ENCODE measurements at places on chromosomes 1 and 21.
A peak's percentile ranks its signal among the peaks of the same experiment; 100 is the strongest.

GRCh38 chr21:45448810-45449657 lies 44.1 kb downstream of the COL18A1 start:
- no peak for DNase-seq

- DNase-seq = no peak
Measured at GRCh38 chr1:41379738-41380130, 18.5 kb downstream of the FOXO6 start.

GRCh38 chr1:7729761-7730160 lies 41.3 kb upstream of the VAMP3 start:
- DNase-seq = no peak

GRCh38 chr1:114554577-114554976 lies 26.8 kb downstream of the BCAS2 start:
- no peak for DNase-seq

- DNase-seq = no peak
Measured at GRCh38 chr1:50418600-50419109, 4.6 kb downstream of the DMRTA2 start.

GRCh38 chr1:200965111-200965805 lies 58.3 kb downstream of the KIF21B start:
- no peak for DNase-seq

DNA sequence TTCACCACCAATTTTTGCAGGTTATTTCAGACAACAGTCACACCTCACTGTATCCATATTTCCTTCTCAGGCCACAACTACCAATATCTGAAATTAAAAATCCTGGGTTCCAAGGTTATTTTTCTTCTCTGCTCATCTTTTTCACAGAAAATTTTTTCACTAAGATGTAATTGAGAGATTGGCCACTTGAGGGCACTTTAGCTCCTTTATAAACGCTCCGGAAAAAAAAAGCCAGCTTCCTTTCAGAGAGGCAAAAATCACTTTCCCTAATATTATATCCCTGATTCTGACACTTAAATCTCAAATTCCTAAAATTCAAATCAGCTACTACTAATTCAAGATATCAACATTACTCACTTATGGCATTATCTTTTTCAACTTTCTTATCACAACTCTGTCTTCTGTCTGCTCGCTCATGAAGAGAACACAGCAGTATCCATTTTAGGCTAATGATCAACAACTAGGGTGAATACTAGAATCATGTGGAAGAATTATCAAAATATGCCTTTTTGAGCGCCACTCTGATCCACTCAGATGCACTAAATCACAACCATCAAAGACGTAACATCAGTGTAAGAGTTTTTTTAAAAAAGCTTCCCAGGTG lies 101.4 kb upstream of the RGS1 start:
- peak; percentile 42 for DNase-seq

DNA sequence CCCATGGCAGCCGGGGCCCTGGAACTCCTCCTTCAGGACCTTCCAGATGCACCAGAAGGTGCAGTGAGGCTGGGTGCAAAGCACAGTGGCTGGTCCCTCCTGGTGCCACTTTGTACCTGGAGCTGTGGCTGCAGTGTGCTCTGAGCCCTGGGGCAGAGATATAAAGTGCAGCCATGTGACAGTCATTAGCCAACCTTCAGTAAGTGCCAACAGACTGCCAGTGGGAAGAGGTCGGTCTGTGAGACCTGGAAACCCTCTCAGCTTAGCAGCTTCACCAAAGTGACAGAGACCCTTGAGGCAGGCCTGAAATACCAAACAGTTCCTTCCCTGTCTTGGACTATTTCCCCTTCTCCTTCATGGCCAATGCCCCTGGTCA lies 26.7 kb upstream of the NGF start:
- DNase-seq = no peak

DNA sequence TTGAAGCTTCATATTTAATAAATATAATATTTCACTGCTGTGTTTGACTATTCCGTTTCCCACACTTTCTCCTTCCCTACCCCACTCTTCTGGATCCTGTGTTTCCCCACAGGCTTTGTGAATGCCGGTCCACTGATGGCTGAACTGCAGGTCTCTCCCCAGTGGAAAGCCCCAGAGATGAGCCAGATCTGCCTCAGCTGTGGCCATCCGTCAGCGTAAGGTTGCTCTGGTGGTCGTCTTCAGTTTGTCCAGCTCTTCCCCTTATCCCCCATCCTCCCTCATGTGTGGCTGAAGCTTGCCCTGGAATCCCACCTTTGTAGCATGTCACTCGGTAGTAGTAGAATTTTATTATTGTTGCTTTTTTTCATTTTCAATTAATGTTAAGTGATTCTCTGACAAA lies 11.4 kb downstream of the SMAP2 start:
- no peak for DNase-seq

DNA sequence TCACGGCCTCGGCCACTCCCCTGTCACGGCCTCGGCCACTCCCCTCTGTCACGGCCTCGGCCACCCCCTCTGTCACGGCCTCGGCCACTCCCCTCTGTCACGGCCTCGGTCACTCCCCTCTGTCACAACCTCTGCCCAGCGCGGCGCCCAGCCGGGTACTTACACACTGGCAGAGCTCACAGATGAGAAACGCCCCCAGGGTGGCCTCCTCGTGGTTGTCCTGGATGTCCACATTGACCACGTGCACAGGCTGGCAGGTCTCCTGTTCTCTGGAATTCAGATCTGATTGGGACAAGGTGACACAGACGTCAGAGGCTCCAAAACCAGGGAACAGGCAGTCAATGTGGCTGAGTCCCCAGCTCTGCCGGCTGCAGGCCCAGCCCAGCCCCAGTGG lies 3.3 kb upstream of the TMEM240 start:
- DNase-seq = no peak

GRCh38 chr1:24643363-24644099 lies 429 bp downstream of the SRRM1 start:
- DNase-seq = no peak

- DNase-seq = no peak
Measured at GRCh38 chr1:192632641-192633532, 3.1 kb upstream of the RGS13 start.

GRCh38 chr21:41054018-41054578 lies 113.9 kb upstream of the BACE2 start:
- DNase-seq = no peak

- no peak for DNase-seq
Measured at GRCh38 chr1:109621379-109622136, 1.9 kb downstream of the AMPD2 start.

- no peak for DNase-seq
Measured at GRCh38 chr1:28147264-28148094, 29.0 kb downstream of the PTAFR start.

GRCh38 chr1:224897529-224898327 lies 31.7 kb upstream of the DNAH14 start:
- no peak for DNase-seq

DNA sequence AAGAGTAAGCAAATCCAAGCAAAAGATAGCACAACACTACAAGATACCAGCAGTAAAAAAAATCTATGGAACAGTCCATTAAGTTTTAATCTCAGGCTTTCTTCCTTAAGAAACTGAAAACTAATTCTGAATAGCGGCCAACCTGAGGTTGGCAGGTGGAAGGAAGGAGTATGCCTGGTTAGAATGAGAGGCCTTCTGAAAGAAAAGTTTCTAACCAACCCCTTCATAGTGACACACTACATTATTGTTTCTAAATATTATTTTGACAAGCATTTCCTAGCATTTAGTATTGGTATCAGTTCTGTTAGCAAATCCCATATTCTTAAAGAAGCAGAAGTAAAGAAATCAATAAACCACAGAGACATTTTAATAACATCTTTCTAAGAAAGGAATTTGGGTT lies 205.7 kb upstream of the PTBP2 start:
- no peak for DNase-seq

DNA sequence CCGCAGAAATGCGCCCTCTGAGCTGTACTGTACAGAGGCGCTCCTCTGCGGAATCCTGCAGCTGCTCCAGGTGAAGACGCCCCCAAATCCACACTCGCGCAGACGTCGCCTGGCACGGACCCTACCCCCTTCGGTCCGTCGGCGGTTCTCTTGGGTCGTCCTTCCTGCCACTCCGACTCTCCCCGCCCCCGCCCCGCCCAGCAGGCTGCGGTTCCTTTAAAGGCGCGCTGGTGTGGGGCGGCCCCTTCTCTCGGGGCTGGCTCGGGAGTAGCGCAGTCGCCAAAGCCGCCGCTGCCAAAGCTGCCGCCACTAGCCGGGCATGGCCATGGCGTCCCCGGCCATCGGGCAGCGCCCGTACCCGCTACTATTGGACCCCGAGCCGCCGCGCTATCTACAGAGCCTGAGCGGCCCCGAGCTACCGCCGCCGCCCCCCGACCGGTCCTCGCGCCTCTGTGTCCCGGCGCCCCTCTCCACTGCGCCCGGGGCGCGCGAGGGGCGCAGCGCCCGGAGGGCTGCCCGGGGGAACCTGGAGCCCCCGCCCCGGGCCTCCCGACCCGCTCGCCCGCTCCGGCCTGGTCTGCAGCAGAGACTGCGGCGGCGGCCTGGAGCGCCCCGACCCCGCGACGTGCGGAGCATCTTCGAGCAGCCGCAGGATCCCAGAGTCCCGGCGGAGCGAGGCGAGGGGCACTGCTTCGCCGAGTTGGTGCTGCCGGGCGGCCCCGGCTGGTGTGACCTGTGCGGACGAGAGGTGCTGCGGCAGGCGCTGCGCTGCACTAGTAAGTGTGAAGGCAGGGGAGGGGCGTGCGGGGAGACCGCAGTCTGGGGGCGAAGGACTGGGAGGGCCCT lies at the start of gene RASSF5:
RASSF5 (plus strand) TSS at position 248 of the 846 bp plus-strand sequence; CDS start at position 320, 72 bp downstream.
- peak; percentile 78 for DNase-seq

DNA sequence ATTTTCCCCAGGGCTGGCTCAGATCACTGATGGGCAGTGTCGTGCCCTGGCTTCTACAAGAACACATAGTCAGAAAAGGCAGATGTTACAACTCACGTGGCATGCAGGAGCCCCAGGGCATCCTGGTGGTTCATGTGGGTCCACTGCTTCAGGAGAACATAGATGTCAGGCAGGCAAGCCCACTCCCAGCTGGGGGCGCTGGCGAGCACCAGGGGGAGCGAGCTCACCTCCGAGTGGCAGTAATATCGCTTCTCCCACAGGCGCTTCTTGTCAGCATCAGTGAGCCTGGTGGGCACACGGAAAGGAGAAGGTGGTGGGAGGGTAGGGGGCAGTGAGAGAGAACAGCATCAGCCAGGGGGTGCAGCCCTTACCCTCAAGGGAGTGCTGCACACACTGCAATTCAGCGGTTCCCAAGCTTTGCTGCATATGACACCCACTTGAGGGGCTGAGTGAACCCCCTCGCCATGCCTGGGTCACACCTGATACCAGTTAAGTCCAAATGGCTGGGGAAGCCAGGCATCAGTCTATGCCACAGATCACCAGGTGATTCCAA lies 34.3 kb upstream of the PPP1R15B start:
- peak; percentile 40 for DNase-seq

DNA sequence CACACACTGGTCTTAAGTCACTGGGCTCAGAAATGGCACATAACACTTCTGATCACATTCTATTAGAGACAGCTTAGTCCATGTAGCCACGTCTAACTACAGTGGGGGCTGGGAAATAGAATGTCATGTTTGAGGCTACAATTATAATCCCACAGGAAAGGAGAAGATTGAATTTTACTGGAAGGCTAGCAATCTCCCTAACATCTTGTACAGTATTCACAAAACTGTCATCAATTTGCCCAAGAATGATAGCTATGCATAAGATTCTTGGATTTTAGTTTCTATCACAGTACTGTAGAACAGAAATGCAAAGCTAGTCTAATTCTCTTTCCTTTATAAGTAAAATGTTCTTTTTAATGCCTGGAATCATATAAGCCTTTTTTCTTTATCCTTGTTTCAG lies 12.7 kb upstream of the ZMYM6 start:
- DNase-seq = no peak

DNA sequence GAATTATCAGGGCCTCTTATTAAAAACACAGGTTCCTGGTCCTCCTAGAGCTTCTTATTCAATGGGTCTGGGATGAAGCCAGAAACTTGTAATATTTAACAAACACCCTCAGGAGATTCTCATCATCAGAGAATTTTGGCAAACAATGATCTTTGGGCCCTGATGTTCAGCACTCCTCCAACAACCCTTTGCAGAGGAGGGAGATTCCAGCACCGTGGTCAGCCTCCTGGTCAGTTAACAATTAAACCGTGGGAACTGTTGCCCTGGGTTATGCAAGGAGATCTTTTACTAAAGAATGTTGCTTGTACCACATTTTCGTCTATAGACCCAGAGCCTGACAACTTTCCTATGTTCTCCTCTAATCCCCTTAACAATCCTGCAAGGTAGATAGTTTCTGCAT lies 294.4 kb downstream of the PLPP3 start:
- DNase-seq = no peak

DNA sequence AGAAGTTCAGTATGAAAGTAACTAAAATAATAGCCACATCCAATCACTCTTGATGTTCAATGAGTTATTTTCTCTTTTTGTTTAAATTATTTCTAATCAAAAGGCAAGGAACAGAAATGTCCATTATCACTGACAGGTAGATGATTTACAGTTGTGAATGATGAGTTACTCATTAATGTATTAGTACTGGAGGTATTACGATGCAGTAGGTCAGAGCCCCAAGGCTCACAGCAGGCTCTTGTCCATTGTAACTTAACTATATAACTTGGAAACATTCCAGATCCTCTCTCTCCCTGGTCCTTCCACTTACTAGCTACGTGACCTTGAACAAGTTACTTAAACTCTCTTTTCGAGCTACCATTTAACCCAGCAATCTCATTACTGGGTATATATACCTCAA lies 39.5 kb downstream of the CRB1 start:
- DNase-seq = no peak

DNA sequence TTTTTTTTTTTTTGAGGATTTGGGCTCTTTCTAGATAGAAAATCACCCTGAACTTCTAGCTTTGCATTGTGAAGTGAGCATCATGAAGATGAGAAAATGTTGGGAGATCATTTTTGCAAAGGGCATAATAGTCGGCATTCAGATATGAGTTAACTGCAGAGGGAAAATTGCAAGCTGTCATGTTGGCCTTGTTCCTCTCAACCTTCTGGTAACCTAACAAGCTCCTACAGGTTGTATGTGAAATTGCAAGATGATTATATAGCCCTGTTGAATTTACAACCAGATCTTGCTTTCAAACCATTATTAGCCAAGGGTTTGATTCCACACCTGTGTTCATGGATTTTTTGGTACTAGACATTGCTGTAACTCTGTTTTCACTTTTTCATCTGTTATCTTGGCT lies 2.2 kb downstream of the ELOA start:
- peak; percentile 26 for DNase-seq

- DNase-seq = no peak
Measured at GRCh38 chr1:210907251-210907805, 226.6 kb downstream of the KCNH1 start.

- no peak for DNase-seq
Measured at GRCh38 chr1:30041741-30042437, 681.5 kb downstream of the MATN1 start.
